IPS-NIHi11 (cell line): ENCODE measurements at places on chromosomes 5 and 9.

GRCh38 chr5:99926463-99926862 is 608.7 kb upstream of the FAM174A start:
- DNase-seq = no peak

DNA sequence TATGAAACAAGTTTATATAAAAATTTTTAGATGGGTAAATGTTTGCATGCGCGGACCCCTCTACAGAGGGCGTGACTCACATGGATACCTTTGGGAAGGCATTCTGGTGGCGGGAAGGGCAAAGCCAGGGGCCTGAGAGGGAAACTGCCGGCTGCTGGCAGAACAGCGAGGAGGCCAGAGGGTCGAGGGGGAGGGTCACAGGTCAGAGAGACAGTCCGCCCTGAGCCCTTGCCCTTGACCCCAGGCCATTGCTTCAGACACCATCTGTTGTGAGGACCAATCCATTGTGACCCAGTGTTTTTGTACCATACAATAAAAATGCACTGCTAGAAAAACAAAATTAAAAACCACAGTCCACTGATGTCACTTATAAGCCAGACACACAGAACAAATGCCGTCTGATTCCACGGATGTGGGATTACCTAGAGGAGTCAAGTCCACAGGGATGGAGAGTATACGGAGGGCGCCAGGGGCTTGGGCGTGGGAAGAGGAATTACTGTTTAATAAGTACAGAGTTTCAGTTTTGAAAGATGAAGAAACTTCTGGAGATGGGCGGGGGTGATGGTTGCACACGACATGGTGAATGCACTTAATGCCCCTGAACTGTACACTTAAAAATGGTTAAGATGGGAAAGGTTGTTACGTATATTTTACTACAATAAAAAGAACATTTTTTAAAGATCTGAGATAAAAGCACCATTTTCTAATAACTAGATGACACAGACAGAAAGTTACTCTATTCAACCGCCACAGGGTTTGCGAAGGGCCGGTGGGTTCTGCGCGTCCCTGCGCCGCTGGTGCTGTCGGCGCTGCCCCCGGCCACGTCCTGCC is 12.0 kb downstream of the BTNL9 start:
- DNase-seq = no peak

DNA sequence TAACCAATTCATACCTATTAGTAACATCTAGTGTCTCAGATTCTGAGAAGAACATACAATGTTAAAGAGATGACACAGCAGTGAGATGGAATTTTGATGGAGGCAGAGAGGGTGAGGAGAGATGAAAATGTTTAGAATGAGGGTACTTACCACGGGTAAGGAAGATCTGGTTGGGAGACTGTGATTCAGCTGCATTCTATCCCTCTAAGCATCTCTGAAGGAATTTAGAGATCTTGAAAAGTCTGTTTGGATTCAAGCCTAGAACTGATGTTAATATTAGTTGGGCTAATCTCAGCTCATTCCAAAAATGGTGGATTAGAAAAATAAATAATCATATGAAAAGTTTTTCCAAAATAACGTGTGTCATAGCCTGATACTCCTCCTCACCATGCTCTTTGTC is 191.5 kb upstream of the CLINT1 start:
- DNase-seq = no peak

DNA sequence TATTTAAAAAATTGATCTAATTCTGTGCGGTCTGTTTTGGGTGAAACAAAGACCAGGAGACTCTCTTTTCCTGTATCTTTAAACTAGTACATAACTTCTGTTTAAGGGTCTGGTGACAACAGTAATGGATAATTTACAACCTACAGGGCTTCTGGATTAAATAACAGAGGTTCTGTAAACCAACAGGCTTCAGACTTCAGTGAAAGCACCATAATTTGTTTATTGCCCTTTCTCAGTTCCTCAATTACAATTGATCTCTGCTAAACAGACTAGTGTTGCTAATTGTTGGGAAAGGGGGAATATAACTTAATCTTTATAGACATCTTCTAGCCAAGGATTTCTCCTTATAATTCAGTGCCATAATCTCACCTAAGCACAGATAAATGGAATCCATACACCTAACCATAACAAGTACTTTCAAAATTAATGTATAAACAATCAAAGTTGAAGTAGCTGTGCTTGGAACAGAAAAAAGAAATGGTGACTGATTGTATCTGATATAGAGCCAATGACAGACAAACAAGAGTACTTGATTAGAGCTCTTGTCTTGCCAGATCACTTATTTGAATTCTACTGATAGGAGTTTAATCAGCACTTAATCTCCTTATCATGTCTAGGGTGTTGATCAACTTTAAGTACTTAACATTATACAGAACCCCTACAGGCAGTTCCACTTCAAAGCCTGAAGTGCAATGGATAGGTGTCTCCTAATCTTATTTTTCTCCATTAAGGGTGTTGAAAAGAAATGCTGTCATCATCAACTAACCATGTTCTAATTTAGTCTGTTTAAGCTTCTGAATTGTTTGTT is 536.0 kb downstream of the NR2F1-AS1 start:
- DNase-seq = no peak

DNA sequence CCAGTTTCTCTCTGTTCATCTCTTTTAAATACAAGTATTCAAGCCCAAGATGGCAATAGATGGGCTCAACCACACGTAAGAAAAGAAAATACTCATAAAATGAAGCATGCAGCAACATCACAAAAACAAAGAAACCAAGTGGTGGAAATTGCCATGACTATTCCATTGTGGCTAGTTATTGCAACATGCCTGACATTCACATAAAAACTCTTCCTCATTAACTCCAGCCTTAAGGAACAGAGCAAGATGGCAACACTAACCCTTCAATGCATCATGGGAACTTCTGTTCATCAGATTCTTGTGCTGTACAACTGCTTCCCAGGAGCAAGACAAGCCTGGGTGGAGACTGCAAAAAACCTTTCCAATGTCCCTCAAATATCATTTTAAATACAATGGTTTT is 1.4 kb upstream of the GLIS3 start:
- no peak for DNase-seq

GRCh38 chr5:65151614-65152013 is 330.1 kb downstream of the ADAMTS6 start:
- no peak for DNase-seq

DNA sequence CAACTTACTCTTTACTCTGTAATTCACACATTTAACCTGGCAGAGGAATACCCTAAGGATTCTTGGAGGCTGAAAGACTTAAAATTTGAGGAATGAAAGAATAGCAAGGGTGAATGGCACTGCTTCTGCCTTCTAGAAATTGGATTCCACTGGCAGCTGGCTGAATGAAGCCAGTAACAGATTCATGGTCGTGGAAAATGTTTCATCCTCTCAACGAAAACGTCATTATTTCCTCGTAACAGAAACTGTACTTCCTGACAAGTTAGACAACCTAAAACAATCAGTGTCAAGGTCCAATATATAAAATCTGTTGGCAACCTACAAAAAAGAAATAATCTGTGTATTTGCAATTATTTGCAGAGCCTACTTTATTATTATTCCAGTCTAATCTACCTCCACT is 39.7 kb downstream of the BNC2 start:
- DNase-seq = no peak

GRCh38 chr9:33229359-33230114 is 10.4 kb upstream of the SPINK4 start:
- peak; percentile 32 for DNase-seq

GRCh38 chr5:148620696-148621095 is 33.6 kb downstream of the HTR4 start:
- DNase-seq = no peak

DNA sequence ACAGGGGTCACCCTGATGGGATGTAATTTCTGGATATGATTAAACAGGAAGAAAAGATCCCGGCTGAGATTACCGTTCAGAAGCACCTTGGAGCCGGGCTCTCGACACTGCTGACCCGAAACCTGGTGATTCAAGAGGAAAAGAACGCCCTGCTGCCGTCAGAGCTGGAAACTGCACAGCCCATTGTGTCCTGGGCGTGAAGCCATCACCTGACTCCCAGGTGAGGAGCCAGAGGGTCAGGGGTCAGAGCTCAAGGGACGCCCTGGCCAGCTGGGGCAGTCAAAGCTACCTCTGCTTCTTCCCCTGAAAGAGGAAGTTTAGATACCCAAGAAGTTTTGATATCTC is 17.8 kb upstream of the SLC12A7 start:
- no peak for DNase-seq

DNA sequence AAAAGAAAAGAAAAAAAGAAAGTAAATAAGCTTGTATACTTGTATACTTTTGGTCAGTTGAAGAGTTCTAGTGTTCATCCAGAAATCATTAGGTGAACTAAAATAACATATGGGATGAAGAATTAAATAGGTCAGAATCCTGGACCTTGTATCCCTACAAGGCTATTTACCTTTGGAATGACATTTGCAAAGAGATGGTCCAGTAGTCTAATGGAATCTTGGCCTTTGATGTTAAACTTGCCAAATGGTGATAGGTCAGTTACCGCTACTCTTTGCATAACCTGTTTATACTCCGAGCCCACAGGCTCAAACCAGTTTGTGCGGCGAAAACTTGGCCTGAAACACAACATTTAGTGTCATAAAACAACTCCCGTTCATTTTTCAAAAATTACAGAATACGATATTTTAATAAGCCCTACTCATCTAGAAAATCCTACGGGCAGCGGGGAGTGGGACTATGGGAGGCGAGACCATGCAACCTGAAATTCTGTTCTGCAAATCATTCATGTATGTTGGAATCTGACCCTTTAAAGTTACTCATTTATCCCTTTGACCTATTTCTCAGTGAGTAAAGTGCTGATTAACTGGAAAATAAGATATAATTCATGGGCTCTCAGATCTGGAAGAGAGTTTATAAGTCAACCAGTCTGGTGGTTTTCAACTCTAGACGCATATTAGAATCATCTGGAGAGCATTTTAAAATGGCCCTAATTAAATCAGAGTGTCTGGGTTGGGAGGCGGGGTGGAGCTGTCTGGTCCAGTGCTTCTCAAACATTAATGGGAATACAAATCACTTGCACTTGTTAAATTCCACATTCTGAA is 38.6 kb downstream of the DMGDH start:
- DNase-seq = peak; percentile 12

- no peak for DNase-seq
Observed at GRCh38 chr5:124669956-124670721, 76.3 kb downstream of the ZNF608 start.

- DNase-seq = no peak
Observed at GRCh38 chr9:136739509-136739908, 3.2 kb downstream of the LCN10 start.

- no peak for DNase-seq
Observed at GRCh38 chr5:75235711-75236110, 967 bp downstream of the ANKRD31 start.

DNA sequence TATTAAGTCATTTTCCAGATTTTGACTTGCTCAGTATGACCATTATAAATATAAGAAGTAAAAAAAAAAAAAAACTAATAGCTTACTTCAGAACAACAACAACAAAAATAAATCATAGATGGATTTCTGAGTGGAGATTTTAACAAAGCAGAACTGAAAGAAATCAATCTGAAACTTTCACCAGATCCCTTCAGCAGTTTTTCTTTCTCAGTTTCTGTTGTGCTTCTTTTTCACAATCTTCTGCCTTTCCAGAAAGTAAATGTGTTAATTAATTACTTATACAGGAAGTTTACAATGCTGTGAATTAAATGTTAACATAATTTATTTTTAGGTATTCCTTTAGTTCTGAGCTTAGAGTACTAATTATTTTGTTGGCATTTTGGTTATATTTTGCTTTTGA is 73.5 kb downstream of the CHSY3 start:
- DNase-seq = no peak

DNA sequence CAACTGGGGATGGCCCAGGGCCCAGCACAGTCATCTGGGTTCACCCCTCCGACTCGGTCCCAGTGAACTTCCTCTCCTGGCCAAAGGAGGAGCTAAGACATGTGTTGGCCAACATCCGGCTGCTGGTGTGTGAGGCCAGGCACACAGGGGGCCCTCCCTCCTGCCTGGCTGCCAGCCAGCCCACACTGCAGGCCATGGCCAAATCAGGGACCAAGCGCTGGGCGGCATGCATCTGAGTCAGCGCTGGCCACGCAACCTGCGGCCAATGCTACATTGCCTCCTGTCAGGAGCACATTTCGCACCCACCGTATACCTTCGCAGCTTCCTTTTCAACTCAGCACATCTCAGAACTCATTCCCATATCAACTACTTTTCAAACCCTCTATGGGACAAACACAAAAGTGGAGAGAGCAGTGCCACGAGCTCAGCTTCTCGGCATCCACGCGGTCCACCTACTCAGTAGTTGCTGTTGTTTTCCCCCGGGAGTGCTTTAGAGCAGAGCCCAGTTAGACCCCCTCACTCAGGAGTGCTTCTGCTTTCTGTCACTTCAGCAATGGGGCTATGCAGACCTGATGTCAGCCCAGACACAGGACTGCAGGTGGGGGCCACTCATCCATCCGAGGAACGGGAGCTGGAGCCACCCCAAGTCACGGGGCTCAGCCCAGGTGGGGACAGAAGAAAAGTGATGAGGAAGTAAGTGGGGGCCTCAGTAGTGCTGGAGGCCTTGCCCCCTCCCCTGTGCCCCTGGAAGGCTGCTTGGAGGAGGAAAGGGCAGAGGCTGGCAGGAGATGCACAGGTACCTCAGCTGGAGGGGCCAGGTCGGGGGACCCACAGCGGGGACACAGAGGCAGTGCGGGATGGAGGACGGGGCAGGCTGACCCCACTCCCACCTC is 13.9 kb downstream of the NINJ1 start:
- DNase-seq = peak; percentile 82

- DNase-seq = peak; percentile 59
Observed at GRCh38 chr9:124769549-124770358, 1.4 kb downstream of the NR6A1 start.

DNA sequence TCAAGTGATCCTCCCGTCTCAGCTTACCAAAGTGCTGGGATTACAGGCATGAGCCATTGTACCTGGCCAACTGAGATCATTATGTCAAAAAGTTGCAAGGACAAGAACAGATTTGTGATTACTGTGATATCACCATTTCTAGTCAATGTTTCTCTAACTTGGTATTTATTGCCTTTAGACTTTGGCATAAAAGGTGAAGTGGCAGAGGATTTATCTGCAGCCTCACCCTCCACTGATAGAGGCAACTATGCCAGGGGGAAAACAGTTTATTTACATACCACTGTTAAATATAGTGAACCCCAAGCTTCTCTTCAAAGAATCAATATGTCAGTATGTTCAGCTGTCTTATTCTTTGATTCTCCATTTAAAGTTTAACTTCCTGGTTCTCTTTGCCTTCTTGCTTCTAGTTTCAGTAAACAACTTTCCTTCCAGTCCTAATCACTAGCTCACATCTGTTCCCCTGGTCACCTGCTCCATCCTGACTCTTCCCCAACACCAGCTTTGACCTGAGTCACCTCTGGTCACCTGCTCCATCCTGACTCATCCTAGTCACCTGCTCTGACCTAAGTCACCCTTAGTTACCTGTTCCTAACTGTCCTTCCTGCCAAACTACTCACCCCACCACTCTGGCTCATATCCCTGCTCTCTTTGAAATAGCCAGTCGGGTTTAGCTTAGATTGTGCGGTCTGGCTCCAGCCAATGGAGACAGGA is 29.9 kb downstream of the SEMA6A start:
- no peak for DNase-seq

DNA sequence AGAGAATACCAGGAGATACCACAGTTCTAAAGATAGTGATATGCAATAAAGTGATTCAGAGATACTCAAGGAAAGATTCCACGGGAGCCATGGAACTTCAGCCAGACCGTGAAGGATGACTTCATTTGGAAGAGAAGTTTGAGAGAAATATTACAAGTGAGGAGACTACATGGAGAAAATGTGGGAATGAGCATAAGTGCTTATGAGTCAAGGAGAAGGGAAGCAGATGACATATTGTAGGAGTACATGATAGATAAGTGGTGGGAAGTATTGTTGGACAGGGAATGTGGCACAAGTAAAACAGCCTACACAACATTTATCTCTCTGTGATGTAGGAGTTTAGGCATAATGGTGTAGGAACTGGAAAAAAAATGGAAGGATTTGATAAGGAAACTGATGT is 122.1 kb upstream of the FBXL17 start:
- DNase-seq = no peak
